Kidney tubule cell (primary cell): ENCODE measurements at places on chromosomes 1 and 21.
A peak's percentile ranks its signal among the peaks of the same experiment; 100 is the strongest.

DNA sequence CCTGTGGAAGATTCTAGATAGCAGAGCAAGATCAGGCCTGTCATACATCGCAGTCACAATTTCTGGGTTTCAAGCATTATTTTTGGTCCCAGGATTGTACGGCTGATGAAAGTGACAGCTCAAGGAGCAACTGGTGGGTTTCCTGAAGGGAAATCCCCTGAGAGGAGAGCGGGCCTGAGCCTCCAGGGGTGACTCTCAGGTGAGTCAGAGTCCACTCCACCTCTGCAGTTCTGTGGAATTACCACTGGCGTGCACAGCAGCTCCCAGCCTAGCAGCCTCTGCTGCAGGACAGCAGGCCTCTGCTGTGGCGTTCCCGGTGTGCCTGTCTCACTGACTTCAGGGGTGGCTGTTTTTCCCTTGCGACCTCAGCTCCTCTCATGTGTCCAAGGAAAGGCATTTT lies 24.4 kb downstream of the SLC66A1 start:
- peak; percentile 88 for DNase-seq

GRCh38 chr1:16178596-16179497 lies 23.0 kb upstream of the EPHA2 start:
- peak; percentile 87 for DNase-seq

GRCh38 chr1:10717296-10718082 lies 79.0 kb downstream of the CASZ1 start:
- DNase-seq: no peak

GRCh38 chr1:248812736-248813425 lies 12.8 kb downstream of the SH3BP5L start:
- no peak for DNase-seq

GRCh38 chr1:13759072-13759471 lies 59.1 kb downstream of the PRDM2 start:
- peak; percentile 58 for DNase-seq
